ENCODE measurements at places on chromosomes 4 and X.

- no peak for DNase-seq
Observed at GRCh38 chr4:15765910-15766697, 12.0 kb upstream of the CD38 start.

DNA sequence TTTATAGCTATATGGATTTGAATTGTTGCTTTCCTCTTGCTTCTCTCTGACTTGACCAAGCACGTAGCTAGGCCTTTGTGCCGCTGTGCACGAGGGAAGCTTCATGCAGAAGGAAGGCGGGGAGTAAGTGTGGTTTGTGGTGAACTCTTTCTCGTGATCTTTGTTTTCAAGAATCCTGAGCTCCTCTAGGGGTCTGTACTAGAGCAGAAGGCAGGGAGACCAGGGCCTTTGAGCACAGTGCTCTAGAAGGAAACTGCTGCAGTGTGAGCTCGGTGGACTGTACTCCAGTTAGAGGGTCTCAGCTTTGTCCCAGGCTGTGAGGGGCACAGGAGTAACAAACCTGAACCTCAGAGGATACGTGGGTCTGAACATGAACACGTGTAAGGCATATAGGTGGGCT, 49.0 kb downstream of the AGA start:
- DNase-seq = no peak

DNA sequence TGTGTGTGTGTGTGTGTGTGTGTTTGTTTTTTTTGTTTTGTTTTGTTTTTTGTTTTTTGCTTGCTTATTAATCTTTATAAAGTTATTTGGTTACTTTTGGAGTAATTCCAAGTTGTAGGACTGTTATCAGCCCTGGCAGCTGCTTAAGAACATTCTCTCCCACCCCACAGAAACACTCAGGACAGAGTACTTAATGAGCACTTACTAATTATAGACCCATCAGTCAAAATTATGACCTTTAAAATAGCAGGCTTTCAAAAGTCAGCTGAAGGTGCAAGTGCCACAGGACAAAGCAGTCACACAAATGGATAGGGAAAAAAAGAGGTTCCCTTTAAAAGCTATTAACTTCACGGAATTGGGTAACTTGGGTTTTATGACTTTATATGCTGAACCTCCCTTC, 69.0 kb downstream of the BEND2 start:
- no peak for DNase-seq

DNA sequence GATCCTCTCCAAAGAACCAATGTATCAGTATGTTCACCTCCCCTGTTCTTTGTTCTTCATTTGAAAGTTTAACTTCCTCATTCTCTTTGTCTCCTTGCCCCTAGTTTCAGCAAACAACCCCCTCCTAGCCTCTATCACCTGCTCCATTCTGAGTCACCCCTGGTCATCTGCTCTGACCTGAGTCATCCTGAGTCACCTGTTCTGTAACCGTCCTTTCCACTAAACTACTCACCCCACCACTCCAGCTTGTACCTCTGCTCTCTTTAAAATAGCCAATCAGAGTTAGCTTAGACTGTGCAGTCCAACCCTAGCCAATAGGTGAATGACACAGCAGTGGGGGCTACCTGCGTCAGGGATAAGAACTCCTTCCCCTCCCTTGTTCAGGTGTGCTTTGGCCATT, 249.8 kb upstream of the AADAT start:
- no peak for DNase-seq

- DNase-seq = no peak
Observed at GRCh38 chr4:154611833-154612232, 623 bp downstream of the FGG start.

GRCh38 chr4:183691897-183692296, 32.8 kb downstream of the TRAPPC11 start:
- no peak for DNase-seq

- no peak for DNase-seq
Observed at GRCh38 chrX:25028726-25029125, 13.0 kb upstream of the ARX start.

DNA sequence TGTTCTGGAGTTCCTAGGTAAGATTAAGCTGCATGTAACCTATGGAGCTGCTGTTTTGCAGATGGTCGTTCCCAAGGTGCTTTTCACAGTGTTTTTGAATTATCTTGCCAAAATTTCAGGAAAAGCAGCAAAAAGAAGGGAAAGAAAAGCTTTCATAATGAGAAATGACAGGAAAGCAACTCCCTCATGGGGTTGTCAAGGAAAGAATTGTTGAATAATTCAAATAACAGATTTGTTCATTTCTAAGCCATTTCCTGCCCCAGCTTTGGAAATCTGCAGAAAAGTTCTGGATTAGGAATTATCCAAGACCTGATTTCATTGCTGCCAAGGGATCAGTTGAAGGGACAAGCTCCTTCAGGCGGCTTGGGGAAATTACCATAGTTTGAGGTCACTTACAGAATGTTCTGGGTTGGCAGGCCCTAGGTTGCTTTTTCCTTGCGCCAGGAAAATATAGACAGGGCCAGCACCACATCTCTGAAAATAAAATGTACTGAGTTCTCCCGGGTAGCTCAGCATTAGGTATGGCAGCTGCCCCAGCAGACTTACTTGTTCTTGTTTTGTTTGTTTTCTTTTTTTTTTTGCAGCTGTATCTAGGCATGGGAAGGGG, 354.7 kb downstream of the STIM2 start:
- no peak for DNase-seq

- DNase-seq = no peak
Observed at GRCh38 chr4:69120870-69121269, 24.6 kb downstream of the UGT2B7 start.

GRCh38 chr4:73267050-73267449, 8.5 kb upstream of the ANKRD17 start:
- DNase-seq = no peak

GRCh38 chr4:87211249-87211952, 9.0 kb downstream of the KLHL8 start:
- DNase-seq = no peak

DNA sequence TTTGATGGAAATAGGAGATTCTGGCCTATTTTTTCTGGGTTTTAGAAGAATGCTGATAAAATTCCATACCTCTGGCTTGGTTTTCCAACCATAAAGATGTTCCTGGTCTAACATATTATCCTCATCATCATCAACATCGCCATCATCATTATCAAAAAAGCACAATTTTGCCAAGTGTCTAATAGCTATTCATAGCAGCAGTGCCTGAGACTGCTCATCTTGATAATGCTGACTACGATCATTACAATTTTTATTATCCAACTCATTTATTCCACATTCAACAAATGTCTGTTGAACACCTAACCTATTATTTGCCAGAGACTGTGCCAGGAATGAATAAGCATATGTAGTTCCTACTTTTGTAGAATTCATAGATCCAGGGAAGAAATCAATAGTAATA, 303.5 kb upstream of the GATB start:
- DNase-seq = no peak

DNA sequence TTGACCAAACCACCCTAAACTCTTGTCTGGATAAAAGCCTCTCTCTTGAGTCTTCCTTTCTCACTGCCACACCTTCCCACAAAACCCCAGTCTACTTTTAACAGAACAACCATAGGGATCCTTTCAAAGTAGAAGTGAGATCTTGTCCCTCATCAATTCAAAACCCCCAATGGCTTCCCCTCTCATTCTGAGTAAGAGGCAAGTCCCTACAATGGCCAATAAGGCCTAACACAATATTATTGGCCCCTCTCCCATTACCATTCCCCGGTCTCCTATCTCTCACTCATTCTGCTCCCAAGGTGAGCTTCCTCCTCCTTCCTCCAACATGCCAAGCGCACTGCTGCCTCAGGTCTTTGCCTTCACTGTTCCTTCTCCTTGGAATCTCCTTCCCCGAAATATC, 57.1 kb downstream of the REELD1 start:
- DNase-seq = no peak

GRCh38 chrX:147635186-147635585, 276.5 kb upstream of the FMR1 start:
- no peak for DNase-seq

GRCh38 chrX:143635915-143636314, at the start of gene SLITRK4:
Gene SLITRK4, minus strand, starts transcription at chrX:143636101. Its CDS starts 4,993 bp downstream, at chrX:143631108.
- no peak for DNase-seq

GRCh38 chr4:77184974-77185373, 28.0 kb downstream of the CCNG2 start:
- no peak for DNase-seq

GRCh38 chr4:26074712-26075430, 160.9 kb downstream of the SMIM20 start:
- DNase-seq = no peak

DNA sequence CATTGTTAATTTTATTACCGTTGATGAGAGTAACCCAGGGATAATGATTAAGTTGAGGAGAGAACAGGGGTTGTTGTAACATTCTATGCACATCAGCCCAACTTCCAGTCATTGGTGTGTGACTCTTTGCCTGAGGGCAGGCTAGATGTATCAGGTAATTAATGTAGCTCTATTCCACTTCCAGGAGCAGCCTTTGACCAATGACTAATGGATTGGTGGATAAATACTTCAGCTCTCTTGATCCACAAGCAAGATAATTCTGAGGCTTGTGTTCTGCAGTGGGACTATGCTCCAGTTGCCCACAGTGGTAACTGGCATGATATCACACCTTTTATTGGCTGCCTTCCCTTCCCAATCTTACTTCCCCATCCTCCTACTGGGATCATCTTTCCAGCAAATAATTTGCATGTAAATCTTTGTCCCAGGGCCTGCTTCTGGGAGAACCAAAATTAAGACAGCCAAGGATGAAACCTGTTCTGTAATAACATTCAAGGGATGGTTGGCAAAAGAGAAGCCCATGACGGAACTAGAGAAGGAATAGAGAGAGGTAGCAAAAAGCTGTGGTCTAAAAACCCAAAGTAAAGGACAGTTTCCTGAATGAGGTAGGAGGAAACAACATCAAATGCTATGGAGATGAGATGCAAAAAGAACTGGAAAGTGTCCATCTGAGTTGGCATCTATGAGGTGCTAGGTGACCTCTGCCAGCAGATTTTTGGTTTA, 241.4 kb upstream of the RPS6KA3 start:
- no peak for DNase-seq

GRCh38 chr4:173698557-173699262, 168.7 kb upstream of the HAND2 start:
- DNase-seq = no peak
